RPMI7951 (cell line): ENCODE measurements at places on chromosomes 2 and 18. TPM values are rescaled to one million over a fixed set of nuclear protein-coding genes. Genes with fewer than 3 reads are reported as not detected.

The NEU2 gene
- not detected in 2 replicates for total RNA-seq

The VIT gene
- total RNA-seq, result 0.88 and 2.9 TPM in 2 replicates

The EDAR gene
- total RNA-seq, result not detected in 2 replicates

The DOCK10 gene
- 42.8 and 45.6 TPM in 2 replicates for total RNA-seq

The TNFRSF11A gene
- total RNA-seq, result 0.10 and 0.36 TPM in 2 replicates

The REG3G gene
- total RNA-seq, result not detected in 2 replicates

The RAPGEF4 gene
- 2.1 and 2.4 TPM in 2 replicates for total RNA-seq

The ALPI gene
- not detected in 2 replicates for total RNA-seq

The TFPI gene
- total RNA-seq, result 57.2 and 73.3 TPM in 2 replicates

The TTR gene
- not detected in 2 replicates for total RNA-seq

The TUBB8B gene
- not detected in 2 replicates for total RNA-seq

The NETO1 gene
- total RNA-seq, result 0.10 and 0.12 TPM in 2 replicates

The CENPA gene
- 67.8 and 82.6 TPM in 2 replicates for total RNA-seq

The SCTR gene
- not detected in 2 replicates for total RNA-seq

The SP5 gene
- 0.20 TPM in 1 of 2 replicates, not detected in the other for total RNA-seq

The GCG gene
- total RNA-seq, result 0.24 and 0.39 TPM in 2 replicates

The MRO gene
- not detected in 2 replicates for total RNA-seq

The TYW5 gene
- total RNA-seq, result 9.0 and 9.1 TPM in 2 replicates

The KATNAL2 gene
- 4.3 and 5.8 TPM in 2 replicates for total RNA-seq

The SEMA4C gene
- 30.3 and 41.0 TPM in 2 replicates for total RNA-seq

The ACMSD gene
- total RNA-seq, result not detected in 2 replicates

The ME2 gene
- total RNA-seq, result 30.4 and 39.5 TPM in 2 replicates

The OBSL1 gene
- total RNA-seq, result 41.5 and 42.8 TPM in 2 replicates

The ANKRD53 gene
- 0.20 TPM in 1 of 2 replicates, not detected in the other for total RNA-seq

The FIGN gene
- total RNA-seq, result 5.3 and 5.8 TPM in 2 replicates

The GALNT13 gene
- not detected in 2 replicates for total RNA-seq

The LAPTM4A gene
- 218 and 267 TPM in 2 replicates for total RNA-seq

The SATB2 gene
- total RNA-seq, result 10.9 and 11.8 TPM in 2 replicates

The GNLY gene
- total RNA-seq, result not detected in 2 replicates

The NPAS2 gene
- 64.1 and 93.5 TPM in 2 replicates for total RNA-seq

The CABLES1 gene
- 0.88 and 1.9 TPM in 2 replicates for total RNA-seq

The SETBP1 gene
- total RNA-seq, result 5.1 and 5.5 TPM in 2 replicates

The TIGD1 gene
- 6.3 and 7.1 TPM in 2 replicates for total RNA-seq

The ZC3H6 gene
- total RNA-seq, result 4.3 and 5.6 TPM in 2 replicates

The TLX2 gene
- total RNA-seq, result 4.2 and 5.5 TPM in 2 replicates

The OR6B2 gene
- not detected in 2 replicates for total RNA-seq

The SCN9A gene
- under 0.01 and 0.12 TPM in 2 replicates for total RNA-seq

The CLIP4 gene
- 38.0 and 40.3 TPM in 2 replicates for total RNA-seq

The REG3A gene
- total RNA-seq, result not detected in 2 replicates

The LMAN2L gene
- total RNA-seq, result 36.8 and 37.8 TPM in 2 replicates

The ZNF516 gene
- total RNA-seq, result 4.1 and 4.9 TPM in 2 replicates

The SCYGR4 gene
- total RNA-seq, result not detected in 2 replicates

The KCNJ13 gene
- not detected in 2 replicates for total RNA-seq

The IMPACT gene
- total RNA-seq, result 27.2 and 30.5 TPM in 2 replicates

The NLRC4 gene
- total RNA-seq, result not detected in 2 replicates

The SPP2 gene
- not detected in 2 replicates for total RNA-seq

The ACVR1C gene
- 0.10 and 0.12 TPM in 2 replicates for total RNA-seq

The CFAP65 gene
- total RNA-seq, result 0.10 and 0.12 TPM in 2 replicates

The CRYGD gene
- not detected in 2 replicates for total RNA-seq

The RAMP1 gene
- 6.2 and 18.6 TPM in 2 replicates for total RNA-seq

The CFAP53 gene
- 0.36 and 0.68 TPM in 2 replicates for total RNA-seq

The HOXD13 gene
- total RNA-seq, result 1.2 and 2.6 TPM in 2 replicates

The SERPINB12 gene
- not detected in 2 replicates for total RNA-seq

The SIX3 gene
- total RNA-seq, result not detected in 2 replicates

The SCG2 gene
- total RNA-seq, result 57.7 and 79.7 TPM in 2 replicates

The SERPINB2 gene
- total RNA-seq, result 20.3 and 20.5 TPM in 2 replicates

The LONRF2 gene
- total RNA-seq, result 0.68 and 0.84 TPM in 2 replicates

The IGFBP5 gene
- 22.4 and 25.0 TPM in 2 replicates for total RNA-seq

The EPHA4 gene
- 4.6 and 6.1 TPM in 2 replicates for total RNA-seq
